ENCODE measurements at places on chromosomes 5 and 9.

DNA sequence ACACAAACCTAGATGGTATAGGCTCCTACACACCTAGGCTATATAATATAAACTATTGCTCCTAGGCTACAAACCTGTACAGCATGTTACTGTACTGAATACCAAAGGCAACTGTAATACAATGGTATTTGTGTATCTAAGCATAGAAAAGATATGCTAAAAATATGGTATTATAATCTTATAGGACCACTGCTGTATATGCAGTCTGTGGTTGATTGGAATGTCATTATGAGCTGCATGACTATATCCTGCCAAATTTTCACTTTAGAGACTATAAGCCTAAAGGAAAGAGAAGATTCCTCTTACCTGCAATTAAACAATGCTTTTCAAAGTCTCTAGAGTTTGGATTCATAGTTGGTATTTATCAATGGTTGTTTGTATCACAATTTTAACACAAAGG lies 24.7 kb upstream of the ACOT12 start:
- no peak for DNase-seq

- no peak for DNase-seq
Observed at GRCh38 chr9:38107405-38107804, 38.4 kb upstream of the SHB start.

- no peak for DNase-seq
Observed at GRCh38 chr9:19988281-19988680, 199.4 kb upstream of the SLC24A2 start.

DNA sequence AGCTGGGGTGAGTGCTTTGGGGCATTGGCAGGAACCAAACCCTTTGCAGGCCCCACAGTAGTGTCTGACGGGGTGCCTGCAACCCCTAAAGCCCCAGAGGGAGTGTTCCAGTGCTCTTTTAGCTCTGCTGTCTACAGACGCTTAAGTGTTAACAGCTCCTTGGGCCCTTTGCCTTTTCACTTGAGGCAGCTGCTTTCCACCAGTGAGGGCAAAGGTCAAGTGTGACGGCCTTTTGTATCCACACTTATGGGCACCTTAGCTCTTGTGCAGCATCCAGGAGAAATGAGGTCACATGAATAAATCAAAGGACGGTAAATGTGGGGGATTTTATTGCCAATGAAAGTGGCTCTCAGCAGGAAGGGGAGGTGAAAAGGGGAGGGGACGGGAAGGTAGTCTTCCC lies 241.4 kb upstream of the PCSK5 start:
- DNase-seq, result no peak

DNA sequence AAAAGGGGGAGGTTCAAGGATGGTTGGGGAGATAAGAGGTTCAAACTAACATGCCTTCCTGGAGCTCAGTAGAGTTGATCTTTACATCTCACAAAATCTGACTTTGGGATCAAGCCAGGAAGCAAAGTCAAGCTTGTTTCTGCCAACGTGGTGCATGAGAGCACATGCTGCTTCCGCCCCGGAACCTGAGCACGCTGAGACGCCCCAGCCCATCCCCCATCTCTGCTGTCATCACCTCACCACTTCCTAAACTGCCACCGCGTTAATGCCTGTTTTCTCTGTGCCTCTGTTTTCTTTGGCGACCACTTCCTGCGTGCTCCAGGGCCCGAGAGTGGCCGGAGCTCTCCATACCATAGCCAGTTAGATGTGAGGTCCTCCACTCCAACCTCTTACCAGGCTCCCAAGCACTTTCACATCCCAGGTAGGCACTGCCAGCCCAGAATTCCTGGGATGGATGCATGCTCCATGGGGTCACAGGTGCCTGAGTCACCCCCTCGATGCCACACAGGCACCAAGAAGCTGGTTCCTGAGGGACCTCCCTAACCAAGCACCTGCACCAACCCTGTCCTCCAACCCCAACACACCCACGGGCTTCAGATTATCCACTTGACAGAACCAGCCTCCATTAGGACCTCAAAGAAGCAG lies 31.2 kb upstream of the AFAP1L1 start:
- peak; percentile 58 for DNase-seq

GRCh38 chr5:138188626-138189025 lies 9.7 kb downstream of the KIF20A start:
- no peak for DNase-seq
